ENCODE measurements at places on chromosomes 11 and 22. TPM values are rescaled to one million over a fixed set of nuclear protein-coding genes. Genes with fewer than 3 reads are reported as not detected.

DNA sequence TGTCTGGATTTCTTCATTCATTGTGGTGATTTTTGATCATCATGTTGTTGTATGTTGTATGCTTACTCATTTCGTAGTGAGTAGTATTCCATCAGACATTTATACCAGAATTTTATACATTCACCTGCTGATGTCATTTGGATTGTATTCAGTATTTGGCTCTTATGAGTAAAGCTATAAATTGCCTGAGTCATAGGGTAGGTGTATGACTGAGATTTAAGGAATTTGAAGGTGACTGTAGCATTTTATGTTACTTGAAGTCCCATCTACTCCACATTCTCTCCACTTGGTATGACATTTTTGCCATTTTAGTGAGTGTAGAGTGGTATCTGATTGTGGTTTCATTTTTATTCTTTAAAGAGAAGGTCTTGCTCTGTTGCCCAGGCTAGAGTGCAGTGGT lies 548.2 kb downstream of the TBC1D22A start:
- DNase-seq: peak; percentile 14

- DNase-seq: no peak
These were observed 25.6 kb downstream of the PARVG start for GRCh38 chr22:44206330-44206645.

- no peak for DNase-seq
These were observed 210.5 kb downstream of the CTTN start for GRCh38 chr11:70608568-70609470.

DNA sequence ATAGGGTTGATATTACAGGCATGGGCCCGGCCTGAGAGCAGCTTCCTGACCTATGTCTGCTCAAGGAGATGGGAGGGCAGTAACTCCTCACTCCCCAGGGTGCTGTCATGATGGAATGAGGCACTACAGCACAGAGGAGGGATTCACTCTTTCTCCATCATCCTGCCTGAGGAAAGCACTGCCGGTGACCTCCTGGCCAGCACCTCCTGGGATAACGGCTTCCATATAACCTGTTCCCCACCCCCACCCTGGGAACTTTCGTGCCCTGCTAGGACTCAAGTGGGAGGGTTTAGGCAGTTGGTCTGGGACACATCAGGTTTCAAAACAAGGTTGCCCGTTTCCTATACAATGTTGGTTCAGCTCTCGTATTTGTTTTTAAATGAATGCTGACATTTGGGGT lies 42.7 kb upstream of the MN1 start:
- DNase-seq: no peak

OR6Q1 gene
- not detected for total RNA-seq

ZNRD2 gene
- total RNA-seq: 68.5 TPM

CRYBB2 gene
- 0.68 TPM for total RNA-seq

- peak; percentile 85 for DNase-seq
These were observed 71.7 kb downstream of the IGLL5 start for GRCh38 chr22:22959147-22959827.

DNA sequence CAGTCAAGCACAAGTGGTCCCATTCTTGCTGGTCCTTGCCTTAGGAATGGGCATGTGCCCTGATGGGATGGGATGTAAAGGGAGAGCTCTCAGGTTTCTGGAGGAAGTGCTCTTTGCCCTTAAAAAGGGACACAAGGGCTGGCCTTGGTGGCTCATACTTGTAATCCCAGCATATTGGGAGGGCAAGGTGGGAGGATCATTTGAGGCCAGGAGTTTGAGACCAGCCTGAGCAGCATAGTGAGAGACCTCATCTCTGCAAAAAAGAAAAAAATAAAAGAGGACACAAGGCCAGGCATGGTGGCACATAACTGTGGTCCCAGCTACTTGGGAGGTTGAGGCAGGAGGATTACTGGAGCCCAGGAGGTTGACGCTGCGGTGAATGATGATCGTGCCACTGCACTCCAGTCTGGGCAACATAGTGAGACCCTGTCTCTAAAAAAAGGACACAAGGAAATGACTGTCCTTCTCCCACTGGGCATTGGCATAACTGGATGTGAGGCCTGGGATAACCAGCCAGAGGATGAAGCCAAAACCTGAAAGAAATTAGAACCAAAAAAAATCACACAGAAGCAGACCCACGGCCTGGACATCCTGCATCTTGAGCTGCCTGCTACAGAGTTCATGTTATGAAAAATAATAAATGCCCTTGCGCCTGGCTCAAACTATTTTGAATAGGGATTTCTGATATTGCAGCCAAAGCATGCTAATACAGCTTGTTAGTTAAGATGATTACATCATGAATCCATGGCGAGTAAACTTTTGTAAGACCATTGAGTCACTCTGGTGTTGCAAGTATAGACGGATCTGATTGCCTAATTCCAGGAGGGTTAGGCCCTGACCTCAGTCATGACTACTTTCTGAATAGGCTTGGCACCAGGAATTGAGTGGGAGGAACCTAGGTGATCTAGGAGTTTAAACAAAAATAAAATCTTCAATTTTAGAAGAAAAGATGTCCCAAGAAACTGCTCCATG lies 12.9 kb upstream of the CRKL start:
- DNase-seq: peak; percentile 98

SERPINH1 gene
- total RNA-seq: 80.5 TPM

DNA sequence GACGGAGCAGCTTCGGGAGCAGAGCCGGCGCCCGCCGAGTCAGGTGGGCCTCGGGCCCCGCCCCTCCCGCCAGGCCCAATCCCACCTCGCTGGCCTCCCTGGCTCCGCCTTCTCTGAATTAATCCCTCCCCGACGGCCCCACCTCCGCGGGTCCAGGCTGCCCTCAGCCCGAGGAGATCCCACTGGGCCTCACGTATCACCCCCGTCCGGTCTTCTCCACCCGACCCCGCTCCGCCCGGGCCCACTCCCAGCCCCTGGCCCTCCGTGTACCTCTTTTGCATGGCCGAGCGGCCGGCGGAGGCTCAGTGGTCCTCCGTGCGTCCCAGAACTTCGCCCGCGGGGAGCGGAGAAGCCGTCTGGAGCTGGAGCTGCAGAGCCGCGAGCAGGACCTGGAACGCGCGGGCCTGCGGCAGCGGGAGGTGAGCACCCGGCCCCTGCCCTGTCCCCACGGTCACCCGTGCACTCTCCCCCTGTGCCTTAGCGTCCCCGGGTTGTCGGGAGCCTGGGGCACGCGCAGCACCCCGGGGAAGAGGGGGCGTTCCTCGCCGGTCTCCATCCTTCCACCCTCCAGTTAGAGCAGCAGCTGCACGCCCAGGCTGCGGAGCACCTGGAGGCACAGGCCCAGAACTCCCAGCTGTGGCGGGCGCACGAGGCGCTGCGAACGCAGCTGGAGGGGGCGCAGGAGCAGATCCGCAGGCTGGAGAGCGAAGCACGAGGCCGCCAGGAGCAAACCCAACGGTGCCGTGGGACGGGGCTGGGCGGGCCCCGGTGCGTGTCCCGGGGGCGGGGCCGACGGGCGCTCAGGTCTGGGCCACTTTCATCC lies 2.2 kb upstream of the CD151 start:
- DNase-seq: no peak

GRCh38 chr22:24768537-24769374 lies 5.8 kb downstream of the PIWIL3 start:
- DNase-seq: peak; percentile 72

- no peak for DNase-seq
These were observed 971.7 kb upstream of the CHORDC1 start for GRCh38 chr11:91194546-91194945.

DNA sequence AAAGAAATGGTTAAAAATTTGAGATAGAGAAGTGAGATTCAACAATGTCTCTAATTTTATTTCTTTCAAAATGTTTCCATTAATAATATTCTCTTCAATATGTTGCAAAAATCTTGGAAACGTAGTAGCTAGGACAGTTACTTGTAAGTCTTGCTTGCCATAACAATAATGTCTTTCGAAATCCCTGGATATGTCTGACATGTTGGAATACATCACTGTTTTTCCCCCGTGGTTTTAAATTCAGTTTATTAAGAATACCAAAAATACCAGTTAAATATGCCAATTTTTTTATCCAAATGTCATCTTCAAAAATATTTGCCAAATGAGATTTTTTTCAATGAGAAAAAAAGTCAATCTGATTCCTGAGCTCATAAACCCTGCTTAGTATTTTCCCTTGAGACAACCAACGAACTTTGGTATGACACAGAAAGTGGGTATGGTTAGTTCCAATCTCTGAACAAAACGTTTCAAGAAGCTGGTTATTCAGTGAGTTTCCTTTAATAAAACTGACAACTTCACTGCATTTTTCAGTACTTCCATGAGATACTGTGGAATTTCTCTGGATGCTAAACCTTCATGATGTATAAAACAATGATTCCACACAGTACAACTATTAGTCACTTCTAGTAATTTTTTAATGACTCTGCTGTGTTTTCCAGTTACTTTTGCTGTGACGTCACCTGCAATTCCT lies 36.7 kb upstream of the AMPD3 start:
- DNase-seq: no peak

GRCh38 chr11:109140857-109141515 lies 281.0 kb upstream of the C11orf87 start:
- no peak for DNase-seq

GRCh38 chr11:297051-297585 lies 2.2 kb downstream of the IFITM5 start:
- DNase-seq: no peak

DNA sequence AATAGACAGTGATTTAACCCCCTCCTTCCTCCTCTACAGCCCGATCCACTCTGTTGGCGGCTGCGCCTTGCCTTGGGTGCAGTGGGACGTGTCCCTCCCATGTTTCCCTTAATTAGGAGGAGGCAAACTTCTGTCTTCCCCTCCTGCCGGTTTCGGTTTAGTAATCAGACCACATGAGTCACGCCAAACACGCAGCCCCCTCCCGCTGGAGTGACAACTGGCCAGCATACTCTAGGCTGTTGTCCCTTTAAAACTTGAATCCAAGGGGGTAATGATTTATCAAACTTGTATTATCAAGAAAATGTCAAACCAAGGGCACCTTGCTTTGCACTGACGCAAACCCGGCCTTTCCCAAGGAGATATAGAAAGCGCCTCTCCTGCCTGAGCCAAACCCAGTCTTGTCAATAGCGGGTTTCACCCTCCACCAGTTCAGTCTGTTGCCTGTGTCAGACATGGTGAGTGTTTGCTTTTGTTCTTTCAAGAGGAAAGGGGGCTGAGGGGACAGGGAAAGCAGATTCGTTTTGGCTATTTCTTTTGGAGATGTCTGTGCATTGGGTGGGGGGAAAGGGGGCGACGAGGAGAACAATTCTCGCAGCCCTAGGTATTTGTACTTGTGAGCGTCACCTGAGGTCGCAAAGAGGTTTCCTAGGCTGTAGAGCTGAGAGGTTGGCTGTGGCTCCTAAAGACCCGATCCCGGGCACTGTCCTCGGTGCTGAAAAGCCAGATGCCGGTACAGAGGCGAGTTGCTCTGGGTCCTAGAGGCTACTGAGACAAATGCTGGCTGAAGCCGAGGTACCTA lies at the start of gene SLC6A5:
Gene SLC6A5 (plus strand): TSS at position 388 of the 799 bp plus-strand sequence. CDS start 65 bp downstream, at position 453.
- peak; percentile 65 for DNase-seq

ABTB2 gene
- total RNA-seq: 3.1 TPM

Measured in MCF 10A (cell line).